Stimulated activated CD4-positive, alpha-beta T cell treated with anti-CD3 and anti-CD28 coated beads, Interleukin-15, amount 100 ng/mL, for 1 hour (primary cell): ENCODE measurements at places on chromosomes 7 and 10.

DNA sequence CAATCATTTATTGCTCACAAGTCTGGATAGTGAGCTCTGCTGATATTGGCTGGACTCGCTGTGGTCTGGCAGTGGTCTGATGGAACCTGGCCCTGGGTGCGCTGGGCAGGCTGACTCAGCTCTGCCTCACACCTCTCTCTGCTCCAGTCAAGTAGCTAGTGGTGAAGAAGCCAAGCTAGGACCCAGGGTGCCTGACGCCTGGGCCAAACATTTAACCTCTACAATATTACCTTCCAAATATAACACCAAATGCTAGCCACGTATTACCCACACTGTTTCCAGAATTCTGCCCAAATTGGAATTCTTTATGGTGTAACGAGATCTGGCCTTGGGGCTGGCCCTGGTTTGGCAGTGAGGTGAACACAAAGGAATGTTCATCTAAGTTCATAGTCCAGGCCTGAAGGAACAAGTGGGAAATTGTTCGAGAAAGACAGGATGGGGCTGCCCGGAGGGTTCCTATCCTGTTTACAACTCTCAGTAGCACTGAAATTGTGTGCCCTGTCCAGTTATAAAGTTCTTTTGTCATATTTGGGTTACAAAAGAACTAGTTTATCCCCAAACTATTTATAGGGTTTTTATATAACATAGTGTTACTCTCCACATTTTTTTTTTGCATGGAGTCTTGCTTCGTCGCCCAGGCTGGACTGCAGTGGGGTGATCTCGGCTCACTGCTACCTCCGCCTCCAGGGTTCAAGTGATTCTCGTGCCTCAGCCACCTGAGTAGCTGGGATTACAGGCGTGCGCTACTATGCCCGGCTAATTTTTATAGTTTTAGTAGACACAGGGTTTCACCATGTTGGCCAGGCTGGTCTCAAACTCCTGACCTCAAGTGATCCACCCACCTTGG, 16.3 kb downstream of the OR2AE1 start:
- no peak for DNase-seq

DNA sequence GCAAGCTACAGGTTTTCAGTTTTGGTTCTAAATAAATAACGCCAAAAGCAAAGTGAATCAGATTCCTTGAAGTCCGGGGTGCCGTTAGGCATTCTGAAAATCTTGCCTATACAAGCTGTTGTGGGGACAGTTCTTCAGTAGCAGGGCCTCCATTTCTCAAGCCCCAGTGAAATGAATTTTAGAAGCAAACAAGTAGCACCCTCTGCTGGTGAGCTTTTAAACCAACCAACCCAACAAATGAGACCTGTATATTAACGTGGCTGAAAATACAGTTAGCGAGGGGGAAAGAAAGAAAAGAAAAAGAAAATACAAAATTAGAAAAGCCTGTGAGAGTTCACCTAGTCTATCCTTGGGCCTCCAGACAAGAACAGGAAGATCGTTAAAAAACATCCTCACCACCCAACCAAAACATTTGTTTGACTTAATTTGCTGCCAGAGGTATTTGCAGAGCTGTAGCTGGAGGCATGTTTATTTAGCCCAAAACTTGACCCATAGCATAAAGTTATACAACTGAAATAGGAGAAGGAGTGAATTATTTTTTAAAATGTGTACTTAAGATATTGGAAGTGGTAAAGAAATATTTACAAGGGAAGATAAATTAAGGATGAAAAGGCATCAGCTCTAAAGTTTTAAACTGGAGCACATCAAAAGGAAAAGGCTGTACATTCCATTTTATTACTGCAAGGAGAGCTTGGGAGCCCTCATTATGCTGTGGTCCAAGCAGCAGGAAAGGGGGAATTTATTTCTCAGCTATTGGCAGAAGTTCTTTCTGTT, 98.9 kb downstream of the DYNC1I1 start:
- DNase-seq = no peak

DNA sequence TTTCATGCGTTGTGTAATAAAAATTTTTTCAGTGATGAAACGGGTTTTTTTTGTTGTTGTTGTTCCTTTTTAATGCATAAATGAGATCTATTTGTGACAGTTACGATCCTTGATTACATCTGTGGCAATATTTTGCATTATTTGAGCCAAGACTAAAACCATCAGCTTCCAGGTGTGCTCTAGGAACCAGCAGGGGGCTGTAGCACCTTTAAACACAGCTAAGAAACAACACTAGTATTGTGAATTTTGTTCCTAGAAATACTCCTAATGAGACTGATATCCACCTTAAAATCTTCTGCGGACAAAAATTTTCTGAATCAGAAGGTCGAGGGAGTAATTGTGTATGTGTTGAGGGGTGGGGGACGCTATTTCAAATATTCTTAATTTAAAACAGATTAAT, 52.6 kb downstream of the FGFBP3 start:
- DNase-seq = no peak

GRCh38 chr7:157462840-157463239, 126.0 kb downstream of the DNAJB6 start:
- DNase-seq = no peak

DNA sequence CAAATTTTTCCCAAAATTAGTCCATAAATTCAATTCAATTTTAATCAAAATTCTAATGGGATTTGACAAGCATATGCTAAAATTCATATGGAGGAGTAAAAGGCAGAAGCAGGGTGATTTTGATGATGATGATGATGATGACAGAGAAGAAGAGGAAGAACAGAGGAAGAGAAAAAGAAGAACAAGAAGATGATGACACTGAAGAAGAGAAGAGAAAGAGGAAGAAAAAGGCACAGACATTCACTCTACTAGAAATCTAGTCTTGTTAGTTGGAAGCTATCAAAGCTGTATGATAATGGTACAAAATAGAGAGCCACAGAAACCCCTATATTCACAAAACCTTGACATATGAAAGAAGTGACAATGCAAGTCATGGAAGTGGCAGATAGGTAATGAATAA, 157.9 kb downstream of the ELMO1 start:
- DNase-seq = no peak

GRCh38 chr10:17286562-17287550, 58.8 kb downstream of the VIM start:
- DNase-seq = no peak

DNA sequence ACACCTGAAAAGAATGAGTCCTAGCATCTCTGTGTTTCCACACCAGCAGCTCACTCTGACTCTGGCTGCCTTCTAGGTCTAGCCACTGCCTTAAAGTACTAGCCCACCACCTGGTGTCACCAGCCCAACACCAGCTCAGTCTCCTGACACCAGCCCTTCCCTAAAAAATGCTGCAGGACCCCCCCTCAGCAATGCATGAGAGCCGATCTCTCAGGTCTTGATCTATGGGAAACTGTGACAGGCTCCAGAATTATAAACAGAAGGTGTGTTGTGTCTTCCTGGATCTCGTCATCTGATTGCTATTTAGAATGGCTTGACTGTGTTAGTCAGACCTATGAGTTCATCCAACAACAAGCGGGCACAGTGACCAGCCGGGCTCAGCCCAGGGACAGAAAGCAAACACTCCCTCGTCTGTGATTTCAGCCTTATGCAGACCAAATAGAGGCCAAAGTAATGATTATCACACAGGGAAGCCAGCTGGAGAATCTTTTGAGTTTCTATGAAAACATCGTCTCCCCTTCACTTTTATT, 66.6 kb downstream of the CUBN start:
- no peak for DNase-seq

- DNase-seq = no peak
Measured at GRCh38 chr7:2569421-2569820, 10.6 kb downstream of the IQCE start.

DNA sequence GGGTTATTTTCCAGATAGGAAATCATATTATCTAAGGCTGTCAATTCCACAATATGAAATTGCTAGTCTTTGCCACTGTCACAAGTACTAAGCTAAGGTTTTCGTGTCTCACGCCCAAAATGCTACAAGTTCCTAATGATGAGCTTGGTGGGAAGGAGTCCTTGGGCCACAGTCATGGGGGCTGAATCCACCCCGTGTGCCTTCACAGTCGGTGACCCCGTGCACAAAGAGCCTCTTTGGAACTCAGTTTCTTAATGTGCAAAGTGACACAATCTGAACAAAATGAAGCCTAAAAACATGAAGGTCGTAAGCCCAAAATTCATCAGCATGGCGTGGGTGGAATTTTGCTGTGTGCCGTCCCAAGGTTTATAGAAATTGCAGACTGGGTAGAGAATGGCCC, 337.0 kb upstream of the GALNT17 start:
- no peak for DNase-seq

DNA sequence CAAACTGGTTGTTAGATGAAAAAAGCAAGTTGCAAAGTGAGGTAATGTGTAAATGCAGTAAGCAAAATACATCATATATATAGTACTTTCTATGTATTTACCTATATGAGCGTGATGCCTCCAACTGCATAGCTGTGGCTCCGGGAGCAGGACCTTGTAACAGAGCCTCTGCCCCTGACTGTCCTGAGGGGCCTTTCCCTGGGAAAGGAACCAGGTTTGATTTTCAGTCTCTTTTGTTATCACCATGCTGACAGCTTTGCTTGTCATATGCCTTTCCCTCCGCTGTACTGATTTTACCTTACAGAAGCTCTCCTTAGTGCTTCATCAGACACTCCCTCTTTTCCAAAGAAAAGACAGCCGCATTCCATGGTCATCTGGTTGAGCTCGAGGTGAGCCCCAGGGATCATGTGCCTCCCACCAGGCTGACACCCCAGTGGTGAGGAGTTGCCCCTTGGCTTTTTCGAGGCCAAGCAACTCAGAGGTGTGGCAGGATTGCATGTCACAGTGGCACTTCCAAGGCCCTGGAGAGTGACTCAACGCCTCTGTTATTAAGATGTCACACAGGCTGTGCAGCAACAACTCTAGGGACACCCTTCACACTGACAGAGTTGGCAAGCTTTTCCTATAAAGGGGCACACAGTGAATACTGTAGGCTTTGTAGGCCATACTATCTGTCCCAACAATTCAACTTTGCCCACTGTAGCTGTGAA, 78.9 kb downstream of the ALOX5 start:
- DNase-seq = no peak

DNA sequence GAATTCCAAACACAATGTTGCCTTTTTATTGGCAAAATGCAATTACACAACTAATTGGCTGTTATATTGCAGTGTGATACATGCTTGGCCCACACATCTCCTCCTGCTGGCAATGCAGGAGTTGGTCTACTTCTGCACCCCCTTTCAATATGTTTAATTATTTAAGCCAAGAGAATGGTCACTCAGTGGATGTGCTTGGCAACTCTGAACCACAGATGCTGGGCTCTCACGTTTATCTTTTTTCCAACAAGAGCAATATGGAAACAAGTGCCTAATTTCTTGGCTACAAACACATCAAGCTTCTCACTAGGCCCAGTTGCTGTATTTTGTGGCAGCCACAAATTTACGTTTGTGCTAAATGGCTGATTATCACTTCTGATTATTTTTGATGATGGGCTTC, 1149.2 kb upstream of the CELF2 start:
- DNase-seq = no peak

DNA sequence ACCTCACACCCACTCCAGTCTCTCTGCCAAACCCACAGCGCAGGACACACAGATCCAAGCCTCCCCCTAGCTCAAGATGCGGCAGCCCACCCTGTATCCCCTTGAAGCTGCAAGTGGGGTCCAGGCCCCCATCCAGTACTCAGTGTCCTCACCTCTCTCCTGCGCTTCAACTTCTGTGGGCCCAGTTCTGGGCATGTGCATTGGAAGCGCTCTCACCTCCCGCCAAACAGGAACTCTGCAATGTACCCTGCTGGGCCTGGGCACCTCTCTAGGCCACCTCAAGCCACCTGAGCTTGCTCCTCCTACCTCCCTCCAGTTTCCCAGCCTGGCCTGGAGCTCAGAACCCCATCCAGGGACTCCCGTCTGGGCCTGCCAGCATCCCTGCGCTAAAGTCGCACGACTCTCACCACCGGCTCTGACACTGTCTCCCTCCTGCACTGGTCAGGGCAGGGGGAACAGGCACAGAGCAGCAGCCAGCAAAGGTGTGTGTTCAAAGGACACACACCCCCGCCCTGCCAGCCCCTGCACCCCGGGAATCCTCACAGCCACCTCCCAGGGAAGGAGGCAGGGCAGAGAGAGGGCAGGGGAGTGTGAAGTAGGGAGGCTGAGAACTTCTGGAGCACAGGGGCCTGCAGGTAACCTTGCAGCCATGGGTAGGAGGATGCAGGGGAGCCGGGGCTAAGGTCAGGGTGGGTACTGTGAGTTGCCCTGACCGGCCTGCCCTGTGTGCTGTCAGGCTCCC, 51.7 kb upstream of the MSMB start:
- DNase-seq = no peak
